Endothelial cell (in vitro differentiated cells): ENCODE measurements at places on chromosomes 1 and 21. TPM values are rescaled to one million over a fixed set of nuclear protein-coding genes. Genes with fewer than 3 reads are reported as not detected.

- H3K4me1 ChIP-seq: peaks cover 9% of the 10 kb centered on the region
- H3K36me3 ChIP-seq: no peaks in the 10 kb centered on the region
- H3K27me3 ChIP-seq: peaks cover 5% of the 10 kb centered on the region
- no peak overlapping the region for H3K4me3 ChIP-seq
These were observed 14.3 kb downstream of the CD2 start for GRCh38 chr1:116768416-116769103.

DNA sequence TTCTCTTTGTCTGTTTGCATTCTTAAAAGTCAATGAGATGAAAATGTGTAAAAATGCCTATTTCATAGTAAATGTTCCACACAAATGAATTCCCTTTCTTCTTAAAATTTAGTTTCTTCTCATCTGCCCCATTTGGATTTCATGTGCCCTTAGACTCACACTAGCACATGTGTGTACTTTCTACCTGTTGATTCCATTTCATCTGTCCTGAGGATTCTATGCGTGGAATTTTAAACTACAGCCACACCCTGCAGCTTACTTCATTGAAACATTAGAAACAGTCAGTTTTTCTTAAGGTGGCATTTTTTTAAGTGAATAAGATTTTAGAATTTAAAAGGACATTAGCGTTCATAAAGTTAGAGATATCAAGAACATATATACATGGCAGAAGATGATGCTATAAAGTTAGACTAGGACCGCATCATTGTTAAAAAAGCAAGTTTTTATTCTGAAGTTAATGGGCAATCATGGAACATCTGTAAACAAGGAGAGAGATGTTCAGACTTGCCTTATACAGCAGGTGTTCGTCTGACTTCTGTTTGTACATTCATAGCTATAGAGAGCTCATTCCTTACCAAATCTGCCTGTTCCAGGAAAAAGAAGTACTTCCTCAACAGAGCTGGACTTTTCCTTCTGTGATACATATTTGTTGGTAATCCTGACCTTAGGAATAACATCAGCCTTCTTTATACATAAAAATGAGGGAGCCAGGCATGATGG lies 3.9 kb upstream of the TUT4 start:
- no peaks in the 10 kb centered on the region for H3K36me3 ChIP-seq
- H3K4me3 ChIP-seq: no peak overlapping the region
- H3K4me1 ChIP-seq: peaks cover 15% of the 10 kb centered on the region
- no peak overlapping the region for H3K27ac ChIP-seq

DNA sequence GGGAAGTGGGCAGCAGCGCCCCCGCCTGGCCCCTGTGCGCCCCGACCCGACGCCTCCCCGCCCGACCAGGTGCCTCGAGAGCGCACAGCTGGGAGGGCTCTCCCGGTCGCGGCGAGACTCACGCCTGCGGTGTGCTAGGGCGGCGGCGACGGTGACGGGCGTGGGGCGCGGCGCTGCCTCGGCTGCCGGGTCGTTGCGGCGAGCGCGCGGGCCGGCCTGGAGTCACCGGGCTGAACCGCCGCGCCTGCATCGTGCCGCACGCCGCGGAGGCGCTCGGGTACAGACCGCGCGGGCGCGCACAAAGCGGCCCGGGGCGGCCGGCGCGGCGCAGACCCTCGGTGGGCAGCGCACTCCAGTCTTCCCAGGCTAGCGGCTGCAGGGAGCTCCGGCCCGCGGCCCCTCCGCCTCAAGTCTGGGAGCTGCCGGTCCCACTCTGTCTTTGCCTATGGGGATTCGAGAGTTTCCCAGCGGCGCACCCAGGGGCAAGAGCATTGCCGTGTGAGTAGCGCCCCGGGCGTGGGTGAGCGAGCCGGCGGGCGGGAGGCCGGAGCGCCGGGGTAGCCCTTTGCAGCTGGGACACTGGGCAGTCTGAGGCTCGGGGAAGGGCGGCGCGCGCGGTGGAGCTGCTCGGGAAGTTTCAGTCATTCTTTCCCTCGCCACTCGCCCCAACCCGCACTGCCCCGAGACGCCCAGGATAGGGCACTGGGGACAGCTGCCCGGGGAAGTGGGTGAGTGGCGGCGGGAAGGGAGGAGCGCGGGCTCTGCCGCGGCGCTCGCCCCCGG lies at the start of gene SLC35F3:
SLC35F3 (plus strand) TSS at position 44 of the 783 bp plus-strand sequence.
- H3K4me3 ChIP-seq: peak within 1 kb of the TSS; percentile 89
- H3K27me3 ChIP-seq: peaks cover 7% of the 10 kb centered on the region
- no peak within 1 kb of the TSS for H3K27ac ChIP-seq
- H3K4me1 ChIP-seq: peaks cover 7% of the 10 kb centered on the region

- no peak for DNase-seq
- H3K4me1 ChIP-seq: no peaks in the 10 kb centered on the region
- no peaks in the 10 kb centered on the region for H3K27me3 ChIP-seq
- H3K4me3 ChIP-seq: no peak overlapping the region
These were observed 14.2 kb downstream of the SEMA4A start for GRCh38 chr1:156167536-156167935.

GRCh38 chr21:23960769-23961168 lies 1646.5 kb downstream of the MRPL39 start:
- H3K4me3 ChIP-seq: no peak overlapping the region
- no peak overlapping the region for H3K27ac ChIP-seq
- no peaks in the 10 kb centered on the region for H3K4me1 ChIP-seq

- no peak overlapping the region for H3K4me3 ChIP-seq
- no peak for DNase-seq
- H3K4me1 ChIP-seq: peaks cover 46% of the 10 kb centered on the region
- peaks cover 6% of the 10 kb centered on the region for H3K27me3 ChIP-seq
- H3K36me3 ChIP-seq: peaks cover under 1% of the 10 kb centered on the region
These were observed 8.4 kb downstream of the TRAF5 start for GRCh38 chr1:211334986-211335385.

DNA sequence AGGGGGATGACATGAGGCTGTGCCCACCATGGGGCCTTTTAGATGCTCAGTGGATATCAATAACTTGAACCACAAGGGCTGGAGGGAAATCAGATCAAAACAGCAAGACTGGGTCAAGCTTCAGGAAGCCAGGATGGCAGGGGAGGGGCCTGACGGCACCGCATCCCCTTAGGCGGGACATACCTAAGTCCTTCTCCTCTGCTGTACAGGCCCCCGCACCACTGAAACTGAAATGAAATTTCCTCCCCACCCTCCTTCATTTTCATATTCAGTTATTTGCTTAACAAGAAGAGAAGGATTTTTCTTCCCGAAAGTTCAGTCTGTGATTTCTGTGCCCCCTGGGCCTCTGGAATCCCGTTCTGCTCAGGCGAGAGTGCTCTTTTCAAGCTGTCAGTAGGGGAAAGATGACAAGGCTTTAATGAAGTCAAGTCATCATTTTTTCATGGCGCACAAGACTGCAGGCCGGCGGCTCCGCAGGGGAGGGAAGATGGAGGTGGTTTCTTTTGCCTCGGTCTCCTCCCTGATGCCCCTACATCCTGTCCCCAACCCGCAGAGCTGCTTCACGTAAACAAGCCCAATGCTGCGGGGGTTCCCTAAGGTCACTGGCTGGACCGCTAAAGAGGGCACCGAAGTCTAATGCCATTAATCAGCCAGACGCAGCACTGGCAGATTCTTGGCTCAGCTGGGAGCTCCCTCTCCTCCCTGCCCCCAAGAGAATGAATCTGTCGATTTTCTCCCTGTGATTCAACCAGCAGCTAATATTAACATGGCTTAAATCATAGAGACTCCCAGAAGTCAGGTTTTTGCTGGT lies 264.8 kb downstream of the C1orf94 start:
- no peaks in the 10 kb centered on the region for H3K4me1 ChIP-seq
- peak overlapping the region; percentile 9 for H3K27ac ChIP-seq
- no peak for DNase-seq
- H3K27me3 ChIP-seq: peaks cover 3% of the 10 kb centered on the region
- no peaks in the 10 kb centered on the region for H3K36me3 ChIP-seq

DNA sequence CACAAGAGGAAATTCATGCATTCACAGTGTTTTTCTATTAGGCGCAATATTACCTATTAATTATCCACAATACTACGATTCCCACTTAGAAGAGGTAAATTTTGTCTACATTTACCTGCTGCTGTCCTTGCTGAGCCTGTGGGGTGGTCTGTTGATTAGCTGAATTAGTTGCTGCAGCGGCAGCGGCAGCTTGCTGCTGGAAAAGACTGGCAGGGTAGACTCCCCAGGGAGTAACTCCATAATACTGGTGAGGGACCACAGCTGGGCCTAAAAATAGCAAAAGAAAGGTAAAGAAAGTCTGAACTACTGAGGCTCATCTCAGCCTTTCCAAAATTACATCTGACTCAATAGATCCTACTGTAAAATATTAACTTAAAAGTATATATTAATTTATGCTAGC lies 66.0 kb upstream of the SDC3 start:
- no peaks in the 10 kb centered on the region for H3K4me1 ChIP-seq
- peaks cover under 1% of the 10 kb centered on the region for H3K27me3 ChIP-seq
- H3K4me3 ChIP-seq: no peak overlapping the region
- DNase-seq: no peak

The DHCR24 gene
- 181 TPM for total RNA-seq

The AHCTF1 gene
- total RNA-seq: 20.2 TPM

The TLR5 gene
- total RNA-seq: 0.77 TPM
